ENCODE measurements at places on chromosomes 16 and 17. TPM values are rescaled to one million over a fixed set of nuclear protein-coding genes. Genes with fewer than 3 reads are reported as not detected.

GRCh38 chr16:85448557-85449190 lies 164.4 kb upstream of the GSE1 start:
- no peak for DNase-seq

DNA sequence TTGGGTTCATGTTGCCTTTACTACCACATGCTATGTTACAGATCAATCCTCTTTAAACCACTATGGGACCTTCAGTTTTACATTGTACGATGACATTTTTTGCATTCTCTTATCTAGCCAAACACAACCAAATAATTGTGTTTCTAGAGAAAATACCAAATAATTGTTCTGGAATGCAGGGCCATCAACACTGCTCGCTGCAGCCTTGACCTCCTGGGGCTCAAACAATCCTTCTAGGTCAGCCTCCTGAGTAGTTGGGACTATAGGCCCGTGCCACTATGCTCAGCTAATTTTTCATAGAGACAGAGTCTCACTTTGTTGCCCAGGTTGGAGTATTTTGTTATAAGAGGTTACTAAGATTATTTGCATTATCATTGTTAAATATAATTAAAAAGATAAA lies 237.5 kb upstream of the PMFBP1 start:
- no peak for DNase-seq

DNA sequence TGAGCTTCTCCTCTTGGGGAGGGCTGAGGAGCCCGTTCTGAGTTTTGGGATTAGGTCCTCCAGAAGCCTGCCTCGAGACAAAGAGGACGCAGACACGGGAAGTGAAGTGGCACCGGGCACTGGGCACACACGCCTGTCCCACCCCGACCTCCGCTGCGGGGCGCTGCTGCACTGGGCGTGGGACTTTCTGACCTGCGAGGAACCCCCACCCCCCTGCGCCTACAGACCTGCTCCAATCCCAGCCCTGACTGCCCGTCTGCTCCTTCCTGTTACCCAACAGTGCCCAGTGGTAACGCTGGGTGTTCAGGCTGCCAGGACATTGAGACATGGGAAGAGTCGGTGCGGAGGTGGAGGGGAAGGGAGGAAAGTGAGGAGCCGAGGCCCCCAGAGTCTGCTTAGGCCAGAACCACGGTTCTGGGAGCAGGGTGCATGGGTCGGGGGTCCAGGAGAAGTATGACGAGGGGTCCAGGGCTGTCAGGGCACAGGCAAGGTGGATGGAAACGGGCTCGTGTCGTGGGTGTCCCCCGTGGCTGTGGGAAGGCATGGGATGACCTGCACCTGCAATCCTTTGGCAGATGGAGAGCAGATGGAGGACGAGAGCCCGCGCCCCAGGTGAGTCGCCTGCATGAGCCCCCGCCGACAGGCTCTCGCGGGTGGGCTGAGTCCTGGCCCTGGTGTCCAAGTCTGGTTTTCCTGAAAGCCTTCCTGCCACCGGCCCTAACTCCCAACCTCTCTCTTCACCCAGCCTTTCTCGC lies 112.0 kb upstream of the CREBBP start:
- no peak for DNase-seq

GRCh38 chr17:50799582-50799981 lies 32.3 kb upstream of the ANKRD40CL start:
- no peak for DNase-seq

- DNase-seq: no peak
Measured at GRCh38 chr17:62963296-62963695, 2.7 kb upstream of the TANC2 start.

DNA sequence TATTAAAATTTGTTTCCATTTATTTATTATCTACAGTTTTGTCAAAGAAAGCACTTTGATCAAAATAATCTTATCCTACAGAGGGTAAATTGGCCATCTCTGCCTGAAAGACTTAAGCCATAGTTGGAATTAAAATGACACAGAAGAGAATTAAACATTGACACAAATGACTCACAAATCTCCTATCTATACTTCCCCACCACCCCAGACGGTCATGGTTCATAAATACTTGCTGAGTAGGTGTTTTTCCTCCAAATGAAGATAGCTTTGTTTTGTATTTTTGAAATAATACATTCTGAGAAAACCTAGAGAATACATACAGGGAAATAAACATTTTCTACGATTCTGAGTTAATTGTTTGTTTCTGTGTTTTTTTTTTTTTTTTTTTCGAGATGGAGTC lies 142.8 kb downstream of the MAP2K6 start:
- no peak for DNase-seq

DNA sequence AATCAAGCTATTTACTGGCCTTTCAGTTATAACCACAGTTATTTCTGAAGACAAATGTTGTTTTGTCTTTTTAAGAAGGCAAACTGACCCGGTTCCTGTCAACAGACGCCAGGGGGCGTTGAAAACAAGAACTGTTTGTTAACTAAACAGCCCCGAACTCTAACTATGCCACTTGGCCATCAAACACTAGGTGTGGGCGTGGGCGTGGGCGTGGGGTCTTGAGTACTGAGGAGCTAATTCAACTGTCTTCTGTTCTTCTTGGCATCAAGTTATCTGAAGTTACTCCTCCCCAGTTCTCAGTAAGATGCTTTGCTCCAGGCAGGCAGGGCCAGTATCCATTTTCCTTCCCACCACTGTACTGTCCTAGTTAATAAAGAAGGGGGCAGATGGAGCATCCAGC lies 63.3 kb upstream of the MTMR4 start:
- peak; percentile 35 for DNase-seq

DNA sequence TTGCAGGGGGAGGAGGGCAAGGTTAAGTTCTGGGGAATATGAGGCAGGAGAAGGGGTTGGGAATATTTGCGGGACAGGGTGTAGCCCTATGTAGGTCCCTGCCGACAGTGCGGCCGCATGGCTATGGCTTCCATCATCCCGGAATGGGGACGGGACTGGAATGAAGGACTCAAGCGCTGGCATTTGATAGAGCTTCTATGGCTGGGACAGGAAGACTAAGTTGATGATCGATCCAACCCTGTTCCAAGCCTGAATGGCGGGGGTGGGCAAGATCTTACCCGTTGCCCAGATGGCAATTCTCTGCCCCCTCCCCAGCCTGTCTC lies 47.1 kb downstream of the SRCIN1 start:
- DNase-seq: peak; percentile 25

DNA sequence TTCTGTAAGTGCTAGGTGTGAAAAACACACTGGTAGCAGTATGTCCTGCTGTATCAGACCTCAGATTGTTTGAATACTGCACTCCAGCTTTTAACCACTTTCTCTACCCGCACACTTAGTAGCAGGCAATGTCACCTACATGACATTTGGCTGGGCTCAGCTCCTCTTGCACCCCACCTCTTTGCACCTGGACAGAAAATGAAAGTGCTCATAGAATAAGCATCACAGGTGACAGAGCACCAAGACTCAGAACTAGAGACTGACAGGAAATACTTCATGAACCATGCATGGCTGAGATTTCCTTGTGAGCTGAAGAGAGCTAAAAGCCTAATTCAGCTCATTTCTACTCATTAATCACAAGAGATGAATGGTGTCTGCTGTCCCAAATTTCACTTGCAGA lies 1014.2 kb upstream of the CDH8 start:
- DNase-seq: no peak

- no peak for DNase-seq
Measured at GRCh38 chr17:8345052-8345690, 5.5 kb downstream of the ODF4 start.

GRCh38 chr17:64354396-64354795 lies 36.3 kb downstream of the PECAM1 start:
- no peak for DNase-seq

DNA sequence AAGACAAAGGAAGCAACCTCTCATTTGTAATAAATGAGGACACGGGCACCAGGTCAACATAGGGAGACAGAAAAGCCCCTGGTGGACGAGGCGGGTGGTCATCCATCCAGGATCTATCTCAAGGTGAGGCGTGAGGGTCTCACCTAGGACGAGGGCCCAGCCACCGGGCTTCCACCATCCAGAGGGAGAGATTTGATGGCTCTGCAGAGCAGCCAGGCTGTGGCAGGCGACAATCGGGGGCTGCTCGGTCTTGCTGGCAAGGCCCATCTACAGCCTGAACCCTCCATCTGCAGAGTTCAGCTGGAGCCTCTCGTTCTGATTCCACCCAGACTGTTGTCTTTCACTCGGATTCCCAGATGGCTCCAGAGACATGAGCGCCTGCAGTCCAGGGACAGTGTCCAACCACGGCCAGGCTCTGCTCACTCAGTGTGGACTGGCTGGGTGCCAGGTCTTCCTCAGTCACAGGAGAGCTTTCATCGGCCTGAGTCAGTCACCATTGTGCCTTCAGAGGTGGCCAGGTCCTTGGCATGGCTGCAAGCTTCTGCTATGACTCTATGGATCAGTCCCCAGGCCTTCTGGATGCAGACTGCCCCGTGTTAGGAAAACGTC lies 5.9 kb downstream of the LITAFD start:
- no peak for DNase-seq

- DNase-seq: no peak
Measured at GRCh38 chr16:72426386-72426785, 254.4 kb upstream of the PMFBP1 start.

DNA sequence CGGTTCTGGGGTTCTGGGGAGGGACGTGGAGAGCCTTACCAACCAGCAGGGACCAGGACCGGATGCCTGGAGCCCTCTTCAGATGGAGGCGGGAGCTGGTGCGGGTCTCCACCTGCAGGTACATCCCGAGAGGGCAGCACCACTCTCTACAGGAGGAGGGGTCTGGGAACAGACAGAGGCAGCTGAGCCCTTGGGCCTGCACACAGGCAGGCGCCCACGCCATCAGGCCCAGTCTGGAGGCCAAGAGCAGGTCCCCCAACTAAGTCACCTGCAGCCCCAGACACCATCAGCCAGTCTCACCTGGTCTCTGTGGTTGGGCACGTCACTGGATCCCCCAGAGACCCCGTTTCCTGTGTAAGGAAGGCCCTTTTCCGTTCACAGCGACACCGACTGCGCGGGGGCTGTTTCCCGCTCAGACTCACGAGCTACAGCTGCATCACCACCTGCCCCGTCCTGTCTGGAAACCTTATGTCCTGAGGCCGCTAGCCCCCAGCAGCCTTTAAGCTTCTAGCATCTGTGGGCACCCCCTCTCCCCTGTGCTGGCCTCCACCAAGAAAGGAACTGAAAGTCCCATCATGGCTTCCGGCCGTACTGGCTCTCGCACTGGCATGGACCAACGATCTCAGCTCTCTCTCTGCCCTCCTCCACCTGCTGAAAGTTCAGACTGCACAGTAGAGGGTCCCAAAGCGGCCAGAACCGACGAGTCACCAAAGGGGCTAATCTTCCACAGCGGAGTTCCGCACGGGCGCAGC lies 1.2 kb downstream of the CYBC1 start:
- peak; percentile 74 for DNase-seq

GRCh38 chr16:84486126-84486525 lies 18.3 kb downstream of the MEAK7 start:
- DNase-seq: no peak

DNA sequence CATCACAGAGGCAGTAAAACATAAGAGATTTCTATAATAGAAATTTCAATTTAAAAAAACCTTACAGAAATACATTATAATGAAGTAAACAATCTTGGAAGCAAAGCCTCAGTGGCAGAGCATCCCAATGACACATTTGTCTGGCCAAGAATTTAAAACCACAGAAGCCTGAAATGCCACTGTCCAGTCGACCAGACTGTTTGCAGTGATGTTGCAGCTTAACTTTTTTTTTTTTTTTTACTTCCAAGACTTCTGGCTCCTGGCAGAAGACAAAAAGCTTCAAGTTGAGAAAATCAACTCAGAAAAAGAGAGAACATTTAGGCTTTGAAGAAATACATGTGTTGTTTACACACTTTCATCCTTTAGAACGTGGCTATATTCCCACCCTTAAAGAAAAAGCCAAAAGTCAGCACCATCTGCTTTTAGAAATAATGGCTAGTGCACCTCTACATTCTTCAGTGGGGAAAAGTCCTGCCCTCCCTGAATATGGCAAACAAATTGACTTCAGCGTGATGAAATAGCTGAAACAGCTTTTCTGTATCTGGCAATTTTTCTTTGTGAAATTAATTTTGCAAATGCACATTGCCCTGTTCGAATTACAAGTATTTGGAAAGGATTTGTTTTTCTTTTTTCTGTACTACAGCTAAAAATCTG lies 205.5 kb upstream of the MON1B start:
- no peak for DNase-seq

DNA sequence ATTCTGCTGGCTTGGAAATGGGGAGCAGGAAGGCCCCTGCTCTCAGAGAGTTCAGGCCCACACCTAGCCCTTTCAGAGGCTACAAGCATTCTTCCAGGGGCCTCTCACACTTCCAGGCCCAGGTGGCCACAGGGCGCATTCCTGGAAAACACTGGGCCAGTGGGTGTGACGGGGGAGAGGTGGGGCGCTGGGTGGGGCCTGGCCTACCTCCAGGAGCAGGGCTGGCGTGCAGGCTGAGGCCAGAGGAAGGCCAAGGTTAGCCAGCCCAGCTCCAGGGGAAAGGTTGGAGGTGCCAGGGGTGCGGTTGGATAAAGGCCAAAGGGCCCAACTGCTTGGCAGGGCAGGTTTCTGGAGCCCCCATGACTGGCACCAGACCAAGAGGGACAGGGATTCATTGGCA lies 198.2 kb downstream of the MAF start:
- no peak for DNase-seq

- no peak for DNase-seq
Measured at GRCh38 chr16:63283721-63284120, 1247.5 kb upstream of the CDH8 start.

GRCh38 chr16:30027588-30028437 lies 3.3 kb downstream of the TLCD3B start:
- no peak for DNase-seq

GRCh38 chr17:81895400-81895799 lies 3.9 kb downstream of the ANAPC11 start:
- DNase-seq: no peak

Gene UBALD1
- 23.1 TPM for total RNA-seq

Gene KIF18B
- total RNA-seq: 42.8 TPM

Gene EVI2A
- 47.9 TPM for total RNA-seq

Gene CDH1
- 0.64 TPM for total RNA-seq

Gene SEPTIN12
- not detected for total RNA-seq

Gene KRTAP3-1
- not detected for total RNA-seq

Gene GFAP
- total RNA-seq: not detected

Data from activated T-helper 1 cell treated with anti-CD3 and anti-CD28 coated beads, Interleukin-12 subunit alpha, Interleukin-12 subunit beta, Interleukin-2, Interleukin-4 antibody, amounts not matched to agents 30 ng/mL and 10 ng/mL and 1 ng/mL, durations not matched to agents 14 hours and 24 hours and 36 hours (primary cell).